ENCODE measurements at places on chromosomes 11 and 22.

DNA sequence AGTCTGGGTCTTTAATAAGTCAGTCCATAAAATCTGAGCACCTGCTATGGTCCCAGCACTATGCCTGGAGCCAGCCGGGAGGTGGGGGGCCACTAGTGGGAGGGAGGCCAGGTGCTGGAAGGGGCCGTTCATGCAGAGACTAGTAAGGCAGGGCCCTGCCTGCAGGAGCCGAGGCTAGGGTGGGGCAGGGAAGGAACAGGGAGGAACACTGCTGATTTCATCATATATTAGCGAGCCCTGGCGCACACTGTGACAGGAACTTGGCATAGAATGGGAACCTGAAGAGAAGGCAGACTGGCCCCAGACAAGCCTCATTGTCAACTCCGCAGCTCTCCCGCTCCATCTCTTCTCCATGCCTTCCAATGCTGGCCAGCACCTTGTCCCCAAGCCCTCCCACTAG lies 7.1 kb downstream of the VSIG10L2 start:
- DNase-seq, result no peak

DNA sequence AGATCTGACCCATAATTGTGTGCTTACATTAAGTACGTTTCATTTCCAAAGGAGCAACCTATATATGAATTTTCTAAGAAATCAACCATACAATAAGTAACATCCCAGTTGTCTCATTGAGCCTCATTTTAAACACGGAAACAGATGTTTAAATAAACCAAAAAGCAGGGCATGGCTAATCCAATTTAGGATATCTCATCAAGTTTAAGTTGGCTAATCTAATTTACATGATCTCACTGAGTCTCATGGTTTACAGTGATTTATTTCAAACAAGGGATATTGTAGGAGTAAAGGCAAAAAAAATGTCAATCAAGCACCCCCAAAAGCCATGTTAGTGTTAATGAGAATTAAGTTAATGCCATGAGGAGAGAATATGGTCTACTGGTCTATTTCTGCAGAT lies 499.8 kb upstream of the CCDC90B start:
- DNase-seq, result no peak

GRCh38 chr22:43923191-43923590 lies 414 bp upstream of the PNPLA3 start:
- DNase-seq, result no peak

GRCh38 chr11:64801561-64802369 lies 1.2 kb downstream of the MAP4K2 start:
- DNase-seq, result no peak

DNA sequence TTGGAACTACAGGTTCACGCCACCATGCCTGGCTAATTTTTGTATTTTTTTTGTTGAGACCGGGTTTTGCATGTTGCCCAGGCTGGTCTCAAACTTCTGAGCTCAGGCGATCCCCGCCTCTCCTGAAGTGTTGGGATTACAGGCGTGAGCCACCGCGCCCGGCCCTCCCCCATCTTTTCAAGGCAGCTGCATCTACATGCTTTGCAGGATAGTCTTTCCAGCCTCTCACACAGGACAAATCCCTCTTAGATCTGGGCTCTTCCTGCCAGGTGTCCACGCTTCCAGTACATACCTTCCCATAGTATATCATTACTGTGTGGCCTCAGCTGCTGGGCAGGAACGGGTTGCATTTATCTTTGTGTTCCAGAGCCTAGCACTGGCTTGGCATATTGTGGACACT lies 49.7 kb downstream of the C11orf96 start:
- DNase-seq, result no peak
